NCI-H1694 treated with DMSO at 0.1 percent for 48 hours (cell line): ENCODE measurements at places on chromosomes 7 and 10.

GRCh38 chr7:17097668-17098297 lies 200.7 kb upstream of the AHR start:
- DNase-seq, result no peak

DNA sequence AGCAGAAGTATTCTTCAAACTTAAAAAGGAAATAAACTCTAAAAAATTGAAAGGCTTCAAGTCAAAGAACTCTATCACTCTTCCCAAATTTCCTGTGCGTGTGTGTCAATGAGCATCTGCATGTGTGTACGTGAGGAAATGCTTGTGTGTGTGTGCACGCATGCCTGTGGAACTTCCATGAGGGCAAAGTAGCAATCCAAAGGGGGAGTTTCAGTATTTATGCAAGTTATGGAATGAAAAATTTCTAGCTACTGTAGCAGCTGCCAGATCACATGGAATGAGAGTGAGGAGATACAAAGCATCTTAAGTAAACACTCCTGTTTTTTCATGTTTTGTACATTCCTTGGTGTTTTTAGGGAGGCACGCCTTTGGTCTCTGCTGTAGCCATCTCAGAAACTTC lies 152.6 kb downstream of the RAPGEF5 start:
- DNase-seq, result no peak

GRCh38 chr7:122038904-122039303 lies 105.1 kb downstream of the AASS start:
- DNase-seq, result no peak

GRCh38 chr7:28036696-28037095 lies 143.9 kb downstream of the JAZF1 start:
- no peak for DNase-seq

- no peak for DNase-seq
Measured at GRCh38 chr10:124077208-124077993, 16.0 kb downstream of the CHST15 start.

GRCh38 chr10:102393411-102394078 lies 2.0 kb upstream of the NFKB2 start:
- peak; percentile 43 for DNase-seq

DNA sequence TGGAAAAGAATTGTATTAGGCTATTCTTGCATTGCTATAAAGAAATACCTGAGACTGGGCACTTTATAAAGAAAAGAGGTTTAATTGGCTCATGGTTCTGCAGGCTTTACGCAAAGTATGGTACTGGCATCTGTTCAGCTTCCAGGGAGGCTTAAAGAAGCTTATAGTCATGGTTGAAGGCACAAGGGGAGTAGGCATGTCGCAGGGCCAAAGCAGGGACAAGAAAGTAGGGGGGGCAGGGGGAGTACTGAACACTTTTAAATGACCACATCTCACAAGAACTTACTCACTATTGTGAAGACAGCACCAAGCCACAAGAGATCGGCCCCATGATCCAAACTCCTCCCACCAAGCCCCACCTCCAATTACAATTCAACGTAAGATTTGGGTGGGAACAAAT lies 152.5 kb upstream of the PHF14 start:
- DNase-seq, result no peak

GRCh38 chr10:96995851-96996250 lies 163.8 kb downstream of the LCOR start:
- no peak for DNase-seq

DNA sequence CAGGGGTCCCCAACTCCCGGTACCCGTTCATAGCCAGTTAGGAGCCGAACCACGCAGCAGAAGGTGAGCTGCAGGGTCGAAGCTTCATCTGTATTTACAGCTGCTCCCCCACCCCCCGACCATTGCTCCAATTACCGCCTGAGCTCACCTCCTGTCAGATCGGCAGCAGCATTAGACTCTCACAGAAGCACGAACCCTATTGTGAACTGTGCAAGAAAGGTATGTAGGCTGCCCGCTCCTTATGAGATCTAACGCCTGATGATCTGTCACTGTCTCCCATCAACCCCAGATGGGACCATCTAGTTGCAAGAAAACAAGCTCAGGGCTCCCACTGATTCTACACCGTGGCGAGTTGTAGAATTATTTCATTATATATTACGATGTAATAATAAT lies 14.6 kb upstream of the AZGP1 start:
- peak; percentile 20 for DNase-seq

DNA sequence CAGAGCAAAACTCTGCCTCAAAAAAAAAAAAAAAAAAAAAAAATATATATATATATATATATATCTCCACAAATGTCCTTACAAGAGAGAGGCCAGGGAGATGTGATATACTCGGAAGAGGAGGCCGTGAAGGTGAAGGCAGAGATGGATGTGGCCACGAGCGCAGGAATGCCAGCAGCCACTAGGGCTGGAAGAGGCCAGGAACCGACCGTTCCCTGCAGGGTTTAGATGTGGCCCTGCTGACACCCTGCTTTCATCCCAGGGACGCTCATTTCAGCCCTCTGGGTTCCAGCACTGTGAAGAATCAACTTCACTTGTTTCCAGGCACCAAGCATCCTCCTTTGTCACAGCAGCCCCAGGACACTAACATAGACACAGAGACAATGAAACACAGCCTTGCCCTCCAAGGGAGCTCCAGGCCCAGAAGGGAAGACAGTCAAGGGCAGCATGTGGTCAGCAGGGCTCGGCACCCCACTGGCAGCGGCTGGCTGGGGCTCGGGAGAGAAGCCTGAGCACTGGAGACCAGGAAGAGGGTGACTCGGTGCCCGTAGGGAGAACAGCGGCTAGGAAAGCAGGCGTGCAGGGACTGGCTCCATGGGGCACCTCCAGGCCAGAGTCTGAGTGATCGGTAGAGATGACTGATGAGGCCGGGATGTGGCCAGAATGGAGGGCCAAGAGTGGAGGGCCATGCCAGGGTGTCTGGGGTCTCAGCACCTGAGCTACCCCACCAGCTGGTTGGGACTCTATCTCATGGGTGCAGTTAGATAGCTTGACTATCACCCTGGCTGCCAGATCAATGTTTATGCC lies 7.6 kb downstream of the WDR86 start:
- DNase-seq, result no peak

DNA sequence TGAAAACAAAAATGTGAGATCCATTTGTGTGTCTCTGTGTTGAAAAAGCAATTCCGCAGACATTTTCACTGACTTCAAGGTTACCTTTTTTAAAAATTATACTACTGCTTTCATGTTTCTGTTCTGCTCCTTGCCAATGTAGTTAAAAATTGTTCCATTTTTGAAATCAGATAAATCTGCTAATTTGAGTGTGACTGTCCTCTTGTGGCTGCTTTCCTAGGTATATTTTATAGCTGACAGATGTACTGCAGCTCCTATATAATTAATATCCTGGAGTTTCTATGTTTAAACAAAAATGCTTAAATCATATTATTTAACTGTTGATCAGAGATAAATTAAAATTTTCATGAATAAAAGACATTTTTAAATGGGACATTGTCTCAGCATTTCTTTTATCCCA lies 177.6 kb upstream of the LRRTM3 start:
- no peak for DNase-seq

- no peak for DNase-seq
Measured at GRCh38 chr10:71776481-71776925, 3.2 kb upstream of the VSIR start.

GRCh38 chr10:101071885-101072433 lies 10.2 kb downstream of the KAZALD1 start:
- no peak for DNase-seq

- DNase-seq, result no peak
Measured at GRCh38 chr10:73762915-73763314, 18.7 kb downstream of the SEC24C start.

DNA sequence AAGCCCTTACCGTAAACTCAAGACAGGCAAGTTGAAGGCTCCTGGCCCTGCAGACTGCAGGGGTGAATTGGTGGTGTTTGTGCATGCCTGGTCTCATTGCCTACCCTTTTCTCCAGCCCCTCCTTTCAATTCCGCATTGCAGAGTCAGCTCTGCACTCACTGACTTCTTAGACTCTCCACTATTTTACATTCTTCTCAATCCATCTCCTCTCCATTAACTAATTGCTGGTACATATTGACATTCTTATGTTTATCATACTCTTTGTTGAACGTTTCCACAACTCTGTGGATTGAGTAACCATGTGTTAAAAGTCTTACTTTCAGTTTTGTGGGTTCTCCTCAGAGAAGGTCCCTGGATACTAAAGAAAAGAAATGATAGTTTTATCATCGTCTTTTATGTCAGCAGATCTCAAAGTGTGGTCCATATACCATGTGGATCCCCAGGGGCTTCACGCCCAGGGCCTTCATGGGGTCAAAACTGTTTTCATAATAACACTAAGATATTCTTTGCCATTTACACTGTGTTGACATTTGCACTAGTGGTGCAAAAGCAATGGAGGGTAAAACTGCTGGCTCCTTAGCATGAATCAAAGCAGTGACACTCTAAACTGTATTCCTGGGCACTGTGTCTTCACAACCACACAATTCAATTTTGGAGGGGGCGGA lies 135.4 kb upstream of the FZD1 start:
- DNase-seq, result no peak

- no peak for DNase-seq
Measured at GRCh38 chr7:99679032-99679399, 780 bp downstream of the CYP3A5 start.

DNA sequence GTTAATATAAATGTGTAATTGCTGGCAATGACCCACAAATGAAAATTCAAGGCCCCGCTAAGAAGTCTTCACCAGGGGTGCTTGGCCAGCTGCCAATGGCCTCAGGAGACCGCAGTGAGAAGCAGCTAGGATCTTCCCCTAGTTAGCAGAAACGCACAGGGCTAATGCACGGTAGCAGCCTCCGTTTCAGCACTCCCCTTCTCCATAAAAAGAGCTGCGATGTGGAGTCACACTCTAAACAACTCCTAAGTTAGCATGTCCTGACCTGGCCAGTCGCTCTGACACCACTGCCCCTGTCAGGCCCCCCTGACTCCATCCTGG lies 139.0 kb downstream of the SEPTIN14 start:
- no peak for DNase-seq

- no peak for DNase-seq
Measured at GRCh38 chr10:62766386-62766785, 38.1 kb upstream of the ADO start.

GRCh38 chr7:4659551-4660286 lies 22.4 kb upstream of the FOXK1 start:
- no peak for DNase-seq

- no peak for DNase-seq
Measured at GRCh38 chr7:132755538-132756483, 179.5 kb upstream of the PLXNA4 start.

DNA sequence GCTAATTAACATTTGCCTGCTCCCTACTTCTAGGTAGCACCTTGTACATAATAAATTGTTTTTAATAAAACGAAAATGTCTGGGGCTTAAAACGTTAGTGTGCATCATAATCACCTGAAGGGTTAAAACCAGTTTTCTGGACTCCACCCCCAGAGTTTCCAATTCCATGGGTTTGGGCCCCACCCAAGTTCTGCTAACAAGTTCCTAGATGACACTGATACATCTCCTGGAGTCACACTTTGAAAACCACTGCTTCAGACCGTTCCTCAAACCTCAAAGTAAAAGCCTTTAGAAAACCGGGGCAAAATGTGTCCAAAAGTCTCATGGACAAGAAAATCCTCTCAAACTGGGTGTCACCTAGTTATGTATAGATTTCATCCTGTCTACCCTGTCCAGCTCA lies 9.3 kb downstream of the OSBPL3 start:
- no peak for DNase-seq

DNA sequence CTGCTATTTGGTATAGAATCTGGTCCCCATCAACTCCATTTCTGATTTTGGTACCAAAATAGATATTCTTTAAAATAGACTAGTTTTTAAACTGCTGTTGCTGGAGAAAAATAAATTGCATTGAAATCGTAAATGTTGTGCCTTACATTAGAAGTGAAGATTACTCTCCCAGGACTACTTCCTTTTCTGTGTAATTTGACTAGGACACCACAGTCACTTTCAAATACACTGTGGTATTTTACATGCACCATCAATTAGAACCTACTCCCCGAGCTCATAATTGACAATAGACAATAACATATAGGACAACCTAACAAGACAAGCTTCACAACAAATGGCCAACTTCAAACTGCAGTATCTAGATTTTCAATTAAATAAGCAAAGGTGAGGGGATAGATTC lies 211.5 kb downstream of the DGKB start:
- no peak for DNase-seq

DNA sequence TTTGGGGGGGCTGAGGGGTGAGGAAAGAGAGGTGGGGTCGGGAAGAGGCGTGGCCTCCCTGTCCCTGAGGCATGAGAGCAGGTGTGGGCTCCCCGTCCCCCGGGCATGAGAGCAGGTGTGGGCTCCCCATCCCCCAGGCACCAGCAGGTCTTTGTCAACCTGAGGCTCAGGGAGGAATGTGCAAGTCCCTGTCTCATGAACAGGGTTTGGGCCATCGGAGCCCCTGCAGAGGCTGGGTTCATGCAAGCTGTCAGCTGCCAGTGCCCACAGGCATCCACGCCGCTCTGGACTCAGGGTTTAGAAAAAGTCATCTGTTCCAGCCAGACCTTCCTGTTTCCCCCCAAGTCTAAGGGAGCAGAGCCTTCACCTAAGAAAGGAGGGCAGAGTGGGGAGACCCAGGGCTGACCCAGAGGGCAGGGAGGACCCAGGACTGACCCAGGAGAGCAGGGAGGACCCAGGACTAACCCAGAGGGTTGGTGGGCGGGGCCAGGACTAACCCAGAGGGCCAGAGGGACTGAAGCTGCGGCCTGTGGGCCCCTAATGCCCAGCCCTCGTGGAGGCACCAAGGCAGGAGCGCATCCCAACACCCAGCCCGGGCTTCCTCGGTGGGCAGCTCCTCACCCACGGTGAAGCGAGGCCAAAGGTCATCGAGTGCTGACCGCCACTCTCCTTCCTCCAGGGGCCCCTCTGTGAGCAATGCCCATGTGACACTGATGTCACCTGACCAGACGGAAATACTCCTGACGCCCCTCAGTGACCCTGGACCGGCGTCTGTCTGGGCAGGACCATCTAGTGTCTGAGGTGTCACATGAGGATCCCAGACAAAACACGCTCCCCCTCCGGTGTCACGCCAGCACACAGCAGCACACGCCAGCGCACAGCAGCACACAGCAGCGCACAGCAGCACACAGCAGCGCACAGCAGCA lies 28.9 kb upstream of the GPR146 start:
- DNase-seq, result no peak

- DNase-seq, result no peak
Measured at GRCh38 chr10:123665491-123666286, 466 bp upstream of the GPR26 start.

DNA sequence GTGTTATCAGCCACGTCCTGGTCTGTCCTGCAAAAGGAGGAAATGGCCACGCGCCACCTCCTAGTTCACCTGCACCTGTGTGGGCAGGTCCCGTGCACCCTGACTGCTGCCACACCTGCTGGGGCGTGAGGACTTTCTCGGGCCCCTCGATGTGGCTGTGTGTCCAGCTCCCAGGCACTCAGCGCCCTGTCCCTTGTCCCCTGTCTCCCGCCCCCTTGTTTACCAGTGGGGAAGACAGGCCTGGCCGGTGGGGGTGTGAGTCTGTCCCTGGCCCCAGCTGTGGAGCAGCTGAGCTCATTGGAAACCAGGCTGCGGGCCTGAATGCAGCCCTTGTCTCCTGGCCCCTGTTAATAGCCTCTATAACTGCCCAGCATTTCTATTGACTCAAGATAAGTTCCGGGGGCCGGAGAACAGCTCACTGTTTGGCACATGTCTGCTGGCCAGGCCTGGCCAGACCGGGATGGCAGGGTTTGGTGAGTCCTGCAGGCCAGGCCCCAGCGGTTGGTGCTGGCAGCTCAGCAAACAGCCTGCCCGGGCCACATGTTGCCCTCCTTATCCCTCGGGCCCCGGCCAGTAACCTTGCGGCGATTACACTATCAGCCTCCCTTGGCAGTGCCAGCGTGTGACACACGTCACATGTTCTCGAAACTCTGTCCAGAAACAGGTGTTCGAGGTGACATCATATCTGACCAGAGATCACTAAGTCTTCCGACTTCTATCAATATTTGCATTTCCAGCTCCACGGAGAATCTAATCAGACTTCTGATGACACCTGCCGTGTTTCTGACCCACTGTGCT lies 52.1 kb downstream of the FOXL3 start:
- no peak for DNase-seq
